ELR (cell line): ENCODE measurements at places on chromosomes 3 and 15.
A peak's percentile ranks its signal among the peaks of the same experiment; 100 is the strongest.

DNA sequence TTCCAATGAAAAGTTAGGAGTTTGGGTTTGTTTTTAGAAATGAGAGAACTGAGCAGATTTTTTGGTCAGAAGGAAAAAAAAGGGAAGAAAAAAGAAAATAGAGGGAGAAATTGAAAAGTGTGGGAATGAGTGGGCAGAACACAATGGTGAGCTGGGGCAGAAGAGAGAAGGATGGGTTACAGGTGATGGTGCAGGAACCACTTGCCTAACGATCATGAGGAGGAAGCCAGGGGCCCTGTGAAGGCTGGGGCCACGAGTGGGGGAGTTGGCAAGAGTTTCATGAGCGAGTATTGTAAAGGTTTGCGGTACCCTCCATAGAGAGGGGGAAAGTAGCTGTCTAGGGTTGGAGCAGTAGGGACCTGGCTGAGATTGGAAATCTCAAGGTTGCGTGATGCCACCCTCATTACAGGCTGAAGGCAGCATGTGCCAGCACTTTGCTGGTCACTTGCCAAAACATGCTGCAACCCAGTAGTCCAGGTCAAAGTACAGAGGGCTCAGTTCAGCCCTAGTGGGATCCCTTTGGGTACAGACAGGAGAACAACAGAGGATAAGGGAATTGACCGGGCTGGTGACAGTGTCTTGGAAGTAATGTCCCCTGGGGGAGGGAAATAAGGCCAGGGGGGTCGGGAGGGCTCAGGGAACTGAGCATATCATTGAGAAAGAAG is 6.6 kb downstream of the IVD start:
- DNase-seq, result no peak

- DNase-seq, result peak; percentile 70
These were observed 24.9 kb downstream of the DUOX2 start for GRCh38 chr15:45088801-45089711.

- DNase-seq, result no peak
These were observed at the start of gene NEIL1 for GRCh38 chr15:75346796-75347221. Gene NEIL1, plus strand, starts transcription at chr15:75347039. Its CDS starts 1,867 bp downstream, at chr15:75348906.

DNA sequence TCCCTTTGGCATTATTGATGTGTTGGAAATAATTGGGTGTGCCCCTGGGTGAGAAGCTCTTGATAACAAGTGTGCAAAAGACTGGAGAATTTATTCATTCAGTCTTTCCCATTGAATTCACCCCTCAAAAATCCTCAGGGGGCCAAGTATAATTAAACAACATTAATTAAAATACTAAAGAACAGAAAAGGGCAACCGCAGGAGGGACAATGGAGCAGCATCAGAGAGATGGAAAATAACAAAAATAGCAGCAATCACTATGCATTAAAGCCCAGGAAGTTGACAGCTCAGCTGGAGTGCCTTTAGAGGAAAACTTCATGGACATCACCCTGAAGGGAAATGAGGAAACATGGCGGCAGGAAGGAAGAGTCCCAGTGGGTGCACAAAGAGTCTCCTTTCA is 227.6 kb downstream of the MINAR1 start:
- no peak for DNase-seq

DNA sequence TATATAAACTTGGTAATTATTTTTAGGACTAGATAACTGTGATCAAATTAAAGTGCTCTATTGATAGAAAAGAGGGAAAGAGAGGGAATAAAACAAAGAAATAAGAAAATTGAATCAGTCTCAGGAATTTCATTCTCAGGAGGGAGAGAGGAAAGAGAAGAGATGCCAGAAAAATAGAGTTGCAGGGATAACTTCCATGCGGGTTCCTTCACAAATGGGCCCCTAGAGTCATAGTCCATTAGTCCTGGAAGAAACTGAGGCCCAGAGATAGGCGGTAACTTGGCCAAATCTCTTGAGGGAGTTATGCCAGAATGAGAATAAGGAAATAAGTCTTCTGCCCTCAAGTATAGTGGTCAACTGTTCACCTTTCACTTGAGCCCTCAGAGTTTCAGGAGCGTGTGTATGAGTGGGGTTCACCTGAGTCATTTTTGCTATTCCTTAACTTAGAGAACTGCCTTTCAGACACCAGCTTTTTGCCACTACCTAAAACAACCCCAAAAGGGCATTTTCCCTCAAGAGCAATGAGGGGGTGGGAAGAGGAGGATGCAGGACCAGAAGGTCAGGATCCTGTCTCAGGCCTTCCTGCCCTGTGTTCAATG is 192.6 kb downstream of the MEX3B start:
- no peak for DNase-seq

DNA sequence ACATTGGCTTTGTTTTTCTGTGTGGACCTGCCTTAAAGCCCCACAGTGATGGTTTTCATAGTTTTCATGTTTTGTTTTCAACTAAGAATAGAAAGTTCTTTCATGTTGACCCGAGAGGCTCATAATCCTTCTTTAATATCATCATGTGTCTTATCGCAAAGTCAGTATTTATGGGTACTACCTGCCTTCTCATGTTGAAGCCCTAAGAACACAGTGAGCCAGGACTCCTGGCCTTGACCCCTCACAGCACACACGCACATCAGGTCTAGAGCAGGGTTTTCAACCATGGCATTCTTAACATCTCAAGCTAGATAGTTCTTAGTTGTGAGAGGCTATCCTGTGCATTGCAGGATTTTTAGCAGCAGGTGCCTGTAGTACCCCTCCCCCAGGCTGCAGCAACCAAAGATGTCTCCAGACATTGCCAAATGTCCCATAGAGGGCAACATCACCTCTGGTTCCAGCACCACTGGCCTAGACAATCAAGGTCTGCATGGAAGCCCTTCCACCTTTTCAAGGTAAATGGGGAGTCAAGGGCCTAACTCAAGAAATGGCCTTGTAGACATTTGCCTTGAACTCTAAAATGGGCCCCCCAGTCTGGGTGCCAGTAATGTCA is 118.3 kb downstream of the MTHFS start:
- DNase-seq, result no peak

DNA sequence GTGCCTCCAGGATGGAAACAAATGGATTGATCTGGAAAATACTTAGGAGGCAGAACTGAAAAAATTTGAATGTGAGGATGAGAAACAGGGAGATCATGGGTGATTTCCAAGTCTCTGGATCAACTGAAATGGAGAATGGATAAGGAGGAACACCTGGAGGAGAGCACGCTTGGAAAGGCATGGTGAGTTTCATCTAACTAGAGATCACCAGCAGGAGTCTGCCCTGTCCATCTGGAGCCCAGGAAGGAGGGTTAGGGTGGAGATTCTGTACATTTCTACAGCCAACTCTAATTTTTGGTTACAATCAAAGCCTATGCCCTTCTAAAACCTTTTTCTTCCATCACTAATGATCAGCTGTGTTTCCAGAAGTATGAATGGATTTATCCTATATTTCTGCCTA is 995.9 kb upstream of the CFAP20DC start:
- DNase-seq, result no peak

GRCh38 chr3:45623393-45623792 is 28.8 kb downstream of the LIMD1 start:
- no peak for DNase-seq

DNA sequence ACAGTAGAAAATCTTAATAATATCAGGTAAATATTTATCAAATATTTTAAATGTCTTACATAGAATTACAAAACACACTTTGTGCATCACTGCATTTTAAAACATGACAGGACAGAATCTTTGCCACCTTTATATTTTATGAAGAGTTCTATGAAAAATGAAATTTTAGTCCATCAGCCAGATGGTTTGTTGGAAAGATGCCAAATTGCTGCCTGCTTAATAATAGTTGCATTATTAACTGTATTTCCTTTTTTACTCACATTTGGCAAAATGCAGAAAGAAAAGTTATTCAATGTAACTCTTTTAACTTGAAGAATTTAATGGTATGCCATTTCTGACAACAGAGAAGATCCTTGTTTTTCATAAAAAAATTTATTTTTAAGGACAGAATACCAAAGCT is 1271.6 kb downstream of the NSUN3 start:
- no peak for DNase-seq

- peak; percentile 24 for DNase-seq
These were observed 8.9 kb downstream of the ARMC8 start for GRCh38 chr3:138196023-138196422.

- DNase-seq, result no peak
These were observed 55.3 kb downstream of the ISL2 start for GRCh38 chr15:76391847-76392246.

GRCh38 chr15:36748366-36749115 is 169.1 kb downstream of the CDIN1 start:
- DNase-seq, result no peak

GRCh38 chr3:152785051-152785450 is 49.9 kb upstream of the P2RY1 start:
- no peak for DNase-seq

- DNase-seq, result no peak
These were observed 55.4 kb downstream of the SUCLG2 start for GRCh38 chr3:67598814-67599556.

DNA sequence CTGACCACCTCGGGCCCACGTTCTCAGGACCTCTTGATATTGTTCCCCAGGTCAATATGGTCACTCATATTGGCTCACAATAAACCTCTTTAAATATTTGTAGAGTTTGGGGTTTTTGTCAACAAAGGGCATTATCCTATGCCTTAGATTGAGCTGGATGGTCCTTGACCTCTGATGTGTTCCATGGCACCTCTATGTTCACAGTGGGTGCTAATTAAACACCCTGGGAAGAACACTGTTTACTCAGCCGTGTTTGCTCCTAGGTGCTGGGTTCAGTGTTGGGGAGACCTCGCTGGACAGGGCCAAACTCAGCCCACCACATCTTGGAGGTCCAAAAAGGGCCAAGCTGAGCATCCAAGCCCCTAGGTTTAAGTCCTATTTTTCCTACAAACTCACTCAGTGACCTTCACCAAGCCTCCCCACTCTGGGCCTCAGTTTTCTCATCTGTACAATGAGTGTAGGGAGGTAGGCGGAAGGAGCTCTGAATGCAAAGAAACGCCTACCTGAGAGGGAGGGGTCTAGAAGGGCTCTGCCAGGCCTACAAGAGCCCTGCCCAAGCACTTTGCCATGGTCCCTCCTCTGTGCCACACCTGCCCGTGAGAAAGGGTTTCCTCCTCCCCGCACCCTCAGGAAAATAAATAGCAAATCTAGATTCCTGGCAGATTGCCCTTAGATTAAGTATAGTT is 7.2 kb downstream of the FAM174B start:
- DNase-seq, result no peak

DNA sequence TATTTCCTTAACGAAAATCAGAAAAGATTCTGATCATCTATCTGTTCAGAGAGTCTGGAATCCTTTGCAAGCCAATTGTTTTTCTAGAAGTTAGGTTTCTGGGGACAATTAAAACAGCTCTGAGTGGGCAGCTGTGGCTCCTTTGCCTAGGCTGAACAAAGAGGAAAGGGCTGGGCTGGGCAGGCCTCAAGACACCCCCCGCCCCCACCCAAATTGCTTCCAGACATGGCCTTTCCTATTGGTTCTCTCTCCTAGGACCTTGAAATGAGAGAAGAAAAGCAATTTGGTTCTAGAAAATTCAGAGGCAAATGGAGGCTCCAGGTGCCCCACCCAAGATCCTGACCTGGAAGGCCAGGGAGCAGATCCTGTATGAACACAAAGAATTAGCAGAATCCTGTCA is 2.3 kb upstream of the ADPGK start:
- no peak for DNase-seq

DNA sequence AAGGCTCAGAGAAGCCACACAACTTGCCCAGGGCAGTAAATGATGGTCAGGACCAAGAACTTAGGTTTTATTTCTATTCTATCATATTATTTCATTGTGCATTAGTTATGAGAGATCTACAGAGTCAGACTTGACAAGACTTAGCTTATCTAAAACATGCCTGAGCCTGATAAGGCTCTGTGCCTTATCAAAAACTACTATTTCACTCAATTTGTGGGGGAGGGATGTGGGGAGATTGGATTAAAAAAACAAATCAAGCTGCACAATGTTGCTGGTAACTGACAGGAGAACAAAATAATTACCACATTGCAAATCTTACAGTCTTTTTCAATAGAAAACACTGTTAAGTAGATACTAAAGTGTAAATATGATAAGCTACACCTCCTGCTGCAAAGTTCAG is 16.0 kb downstream of the HACD2 start:
- DNase-seq, result no peak

DNA sequence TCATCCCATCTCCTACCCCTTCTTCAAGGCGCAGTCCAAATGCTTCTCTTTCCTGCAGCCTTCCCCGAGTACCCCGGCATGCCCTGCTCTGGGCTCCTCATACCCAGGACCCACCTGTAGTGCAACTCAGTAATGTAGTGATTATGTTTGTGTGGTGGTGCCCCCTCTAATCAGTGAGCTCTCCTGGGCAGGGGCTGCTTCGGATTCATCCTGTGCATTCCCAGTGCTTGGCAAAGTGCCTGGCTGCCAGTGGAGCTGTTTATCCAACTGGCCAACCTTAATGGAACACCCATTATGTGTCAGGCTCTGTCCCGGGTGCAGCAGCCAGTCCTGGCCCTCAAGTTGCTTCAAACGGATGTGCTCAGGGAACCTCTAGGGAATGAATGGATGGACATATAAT is 174.4 kb upstream of the LINGO1 start:
- no peak for DNase-seq

- DNase-seq, result no peak
These were observed 1.7 kb downstream of the PKM start for GRCh38 chr15:72229076-72229946.

DNA sequence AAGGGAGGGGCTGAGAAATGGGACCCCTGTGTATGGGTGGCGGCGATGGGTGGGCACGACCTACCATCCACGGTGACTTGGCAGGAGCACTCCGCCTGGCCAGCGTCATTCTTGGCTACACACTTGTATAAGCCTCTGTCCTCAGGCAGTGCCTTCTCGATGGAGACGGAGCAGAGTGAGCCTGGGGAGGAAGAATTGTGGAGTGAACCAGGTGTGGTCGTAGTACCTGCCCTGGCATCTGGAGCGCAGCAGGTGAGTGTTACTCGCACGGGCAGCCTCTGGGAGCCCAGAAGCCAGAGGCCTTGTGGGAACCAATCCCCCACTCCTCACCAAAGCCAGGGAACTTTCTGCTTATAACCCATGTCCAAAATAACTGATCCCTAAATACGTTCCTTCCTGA is 107.8 kb upstream of the HACD2 start:
- no peak for DNase-seq

GRCh38 chr3:112460519-112461195 is 38.6 kb downstream of the BTLA start:
- no peak for DNase-seq

- DNase-seq, result peak; percentile 96
These were observed 38.2 kb upstream of the RHO start for GRCh38 chr3:129490273-129490675.

GRCh38 chr3:168850109-168850508 is 754.4 kb upstream of the GOLIM4 start:
- DNase-seq, result no peak

DNA sequence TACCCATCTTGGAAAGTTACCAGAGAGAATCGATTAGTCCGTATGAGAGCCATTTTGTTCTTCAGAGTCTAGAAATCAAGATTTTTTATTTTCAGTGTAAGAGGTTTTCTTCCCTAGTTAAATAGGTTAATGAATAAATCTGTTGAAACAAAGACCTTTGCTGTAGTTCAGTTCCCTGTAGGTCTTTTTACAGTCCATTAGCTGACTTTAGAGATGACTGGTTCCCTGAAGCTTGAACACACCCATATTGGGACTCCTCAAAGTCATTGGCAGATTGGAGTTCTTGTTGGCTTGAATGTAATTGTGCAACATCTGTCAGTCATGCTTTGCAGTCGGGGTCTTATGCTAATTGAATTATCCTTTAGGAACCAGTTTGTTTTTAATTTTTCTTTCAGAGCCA is 45.3 kb downstream of the SEMA6D start:
- no peak for DNase-seq

GRCh38 chr3:144375088-144375487 is 403.5 kb downstream of the DIPK2A start:
- no peak for DNase-seq
